ENCODE measurements at places on chromosomes 6 and 20. TPM values are rescaled to one million over a fixed set of nuclear protein-coding genes. Genes with fewer than 3 reads are reported as not detected.

GRCh38 chr6:97978855-97979271, 695.8 kb upstream of the MMS22L start:
- DNase-seq: no peak

- no peak for DNase-seq
These were observed 286.6 kb upstream of the JAG1 start for GRCh38 chr20:10960416-10960815.

GRCh38 chr6:161396539-161396938, 122.7 kb upstream of the AGPAT4 start:
- no peak for DNase-seq

- no peak for DNase-seq
These were observed 185.5 kb downstream of the MOXD1 start for GRCh38 chr6:132215805-132216204.

- DNase-seq: no peak
These were observed 18.9 kb downstream of the TREML1 start for GRCh38 chr6:41135062-41135832.

- no peak for DNase-seq
These were observed 85.2 kb downstream of the RAMACL start for GRCh38 chr6:166501246-166501645.

DNA sequence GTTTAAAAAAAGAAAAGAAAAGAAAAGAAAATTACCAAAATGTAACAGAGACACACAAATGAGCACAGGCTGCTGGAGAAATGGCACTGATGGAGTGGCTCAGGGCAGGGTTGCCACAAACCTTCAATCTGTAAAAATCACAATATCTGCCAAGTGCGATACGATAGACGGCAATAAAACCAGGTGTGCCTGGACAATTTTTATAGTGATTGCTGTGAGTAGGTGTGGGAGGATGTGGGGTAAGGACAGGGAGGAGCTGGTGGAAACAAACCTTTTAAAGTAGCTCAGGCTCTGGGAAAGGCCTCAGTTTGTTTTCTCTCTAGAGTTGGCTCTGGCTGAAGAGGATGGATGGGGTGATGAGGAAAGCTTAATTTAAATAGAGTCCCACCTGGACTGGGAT, 592.7 kb upstream of the AGPAT4 start:
- no peak for DNase-seq

The OPRM1 gene
- total RNA-seq: not detected

- no peak for DNase-seq
These were observed 107.9 kb downstream of the NRSN1 start for GRCh38 chr6:24233813-24234442.

The FANCE gene
- total RNA-seq: 5.3 TPM

GRCh38 chr6:30060606-30061091, 416 bp upstream of the POLR1H start:
- DNase-seq: peak; percentile 20

- DNase-seq: no peak
These were observed 33.6 kb downstream of the KCNB1 start for GRCh38 chr20:49448917-49449316.

The SPATA25 gene
- total RNA-seq: 2.9 TPM

The TCP1 gene
- total RNA-seq: 138 TPM

The PPP1R18 gene
- 8.2 TPM for total RNA-seq

The PHACTR1 gene
- total RNA-seq: 111 TPM

- DNase-seq: no peak
These were observed 180.6 kb downstream of the EYA2 start for GRCh38 chr20:47075263-47075662.

The PRDM13 gene
- total RNA-seq: not detected

DNA sequence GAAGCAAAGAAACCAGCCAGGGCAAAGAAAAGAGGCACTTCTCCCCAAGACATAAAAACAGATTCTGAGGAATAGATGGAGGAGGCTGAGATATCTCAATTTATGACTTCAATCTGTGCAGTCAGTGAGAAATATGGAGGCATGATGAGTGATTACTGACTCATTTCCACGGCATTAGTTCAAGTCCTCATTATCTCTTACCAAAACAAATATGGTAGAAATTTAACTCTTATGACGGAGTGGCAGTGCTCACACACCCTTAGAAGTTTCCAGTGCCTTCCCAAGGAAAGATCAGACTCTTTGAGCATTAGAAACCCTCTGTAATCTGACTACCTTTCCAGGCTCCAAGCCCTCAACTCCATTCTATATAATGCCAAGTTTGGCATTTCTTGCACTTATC, 364.1 kb downstream of the ARHGAP18 start:
- DNase-seq: no peak

The CENPQ gene
- 5.2 TPM for total RNA-seq

GRCh38 chr6:156009656-156010055, 554.0 kb upstream of the NOX3 start:
- DNase-seq: no peak

The SLC17A2 gene
- not detected for total RNA-seq

GRCh38 chr6:143333081-143333480, 117.4 kb downstream of the ADAT2 start:
- DNase-seq: no peak

DNA sequence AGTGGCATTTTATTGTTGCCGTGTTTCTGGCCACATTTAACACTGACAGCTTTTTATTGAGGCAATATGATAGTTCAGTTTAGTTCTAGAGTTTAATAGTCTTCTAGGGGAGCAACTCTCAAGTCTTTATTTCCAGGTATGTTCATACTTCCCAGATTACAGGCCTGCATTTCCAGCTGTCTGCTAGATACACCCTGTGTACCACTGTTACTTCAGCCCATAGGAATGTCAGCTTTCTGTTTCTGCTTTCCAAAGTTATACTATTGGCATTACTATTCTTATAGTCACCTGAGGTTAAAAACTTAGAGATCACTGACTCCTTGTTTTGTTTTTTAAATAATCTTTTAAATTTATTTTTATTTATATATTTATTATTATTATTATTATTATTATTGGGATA, 7.6 kb downstream of the ZNF451 start:
- no peak for DNase-seq

- no peak for DNase-seq
These were observed 15.1 kb downstream of the TBC1D32 start for GRCh38 chr6:121319112-121319553.

DNA sequence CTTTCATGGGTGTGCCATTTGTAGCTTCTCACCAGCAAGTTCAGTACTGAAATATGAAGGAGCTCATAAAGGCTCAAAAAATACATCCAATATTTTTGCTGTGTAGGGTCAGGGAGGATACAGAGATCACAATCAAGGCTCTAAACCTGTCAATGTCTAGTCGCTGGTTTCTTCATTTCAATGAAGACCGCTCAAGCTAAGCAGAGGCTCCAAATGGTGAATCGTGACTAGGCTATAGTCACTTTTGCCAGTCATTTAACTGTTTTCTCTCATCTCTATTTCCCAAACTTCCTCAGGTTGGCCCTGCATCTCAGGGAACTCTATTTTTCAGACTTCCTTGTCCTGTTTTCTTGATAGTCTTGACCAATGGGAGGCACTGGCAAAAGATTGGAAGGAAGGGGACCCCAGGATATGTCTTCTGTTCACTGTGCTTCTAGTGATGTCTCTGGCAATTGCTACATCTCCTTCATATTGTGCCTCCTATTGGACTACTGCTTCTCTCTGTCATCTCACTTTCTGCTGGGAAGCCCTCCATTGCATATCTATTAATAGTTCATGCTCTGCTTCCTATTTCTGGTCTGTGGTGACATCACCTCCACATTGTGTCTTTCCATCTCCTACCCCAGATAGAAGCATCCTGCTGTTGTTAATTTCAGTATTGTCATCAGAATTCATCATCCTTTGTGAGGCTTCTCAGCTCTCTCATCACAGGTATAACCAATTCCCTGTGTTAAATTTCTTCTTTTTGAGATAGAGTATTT, 87.7 kb upstream of the FAM184A start:
- DNase-seq: no peak

The NOTCH4 gene
- total RNA-seq: 23.0 TPM

GRCh38 chr6:47414423-47415167, 63.0 kb upstream of the CD2AP start:
- DNase-seq: peak; percentile 15
